Effector memory CD8-positive, alpha-beta T cell (primary cell): ENCODE measurements at places on chromosomes 7 and 10.

GRCh38 chr7:44749992-44750391 is 1.3 kb downstream of the ZMIZ2 start:
- no peak for DNase-seq

DNA sequence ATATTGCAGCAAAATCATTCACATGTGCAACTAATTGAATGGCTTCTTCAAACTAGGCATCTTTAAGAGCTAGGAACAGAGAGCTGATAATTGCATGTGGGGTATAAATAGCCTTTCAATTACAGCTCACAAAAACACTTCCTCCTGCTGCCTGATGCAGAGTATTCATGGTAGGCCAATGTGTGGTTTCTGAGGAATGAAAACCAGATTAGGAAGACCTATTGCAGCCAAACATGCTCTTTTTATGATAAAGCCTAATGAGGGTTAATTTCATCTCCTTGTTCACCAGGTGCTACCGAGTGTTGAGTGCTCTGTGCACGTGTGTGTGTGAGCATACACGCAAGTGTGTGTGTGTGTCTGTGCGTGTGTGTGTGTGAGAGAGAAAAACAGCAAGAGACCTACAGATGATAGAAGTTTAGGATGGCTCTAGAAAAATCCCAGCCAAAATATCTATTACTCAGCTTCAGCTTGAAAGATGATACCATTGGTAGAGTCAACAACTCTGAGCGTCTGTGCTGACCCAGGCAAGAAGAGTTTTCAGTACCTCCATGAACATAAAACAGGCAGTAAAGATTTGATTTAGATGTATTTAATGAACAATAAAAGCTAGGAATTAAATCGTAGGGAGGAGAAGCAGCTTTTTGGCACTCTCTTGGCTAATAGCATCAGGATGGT is 448.5 kb upstream of the ANKRD30A start:
- no peak for DNase-seq

GRCh38 chr10:46530249-46531186 is 25.9 kb downstream of the GPRIN2 start:
- DNase-seq = no peak

GRCh38 chr7:137000621-137001020 is 132.2 kb downstream of the CHRM2 start:
- DNase-seq = no peak

DNA sequence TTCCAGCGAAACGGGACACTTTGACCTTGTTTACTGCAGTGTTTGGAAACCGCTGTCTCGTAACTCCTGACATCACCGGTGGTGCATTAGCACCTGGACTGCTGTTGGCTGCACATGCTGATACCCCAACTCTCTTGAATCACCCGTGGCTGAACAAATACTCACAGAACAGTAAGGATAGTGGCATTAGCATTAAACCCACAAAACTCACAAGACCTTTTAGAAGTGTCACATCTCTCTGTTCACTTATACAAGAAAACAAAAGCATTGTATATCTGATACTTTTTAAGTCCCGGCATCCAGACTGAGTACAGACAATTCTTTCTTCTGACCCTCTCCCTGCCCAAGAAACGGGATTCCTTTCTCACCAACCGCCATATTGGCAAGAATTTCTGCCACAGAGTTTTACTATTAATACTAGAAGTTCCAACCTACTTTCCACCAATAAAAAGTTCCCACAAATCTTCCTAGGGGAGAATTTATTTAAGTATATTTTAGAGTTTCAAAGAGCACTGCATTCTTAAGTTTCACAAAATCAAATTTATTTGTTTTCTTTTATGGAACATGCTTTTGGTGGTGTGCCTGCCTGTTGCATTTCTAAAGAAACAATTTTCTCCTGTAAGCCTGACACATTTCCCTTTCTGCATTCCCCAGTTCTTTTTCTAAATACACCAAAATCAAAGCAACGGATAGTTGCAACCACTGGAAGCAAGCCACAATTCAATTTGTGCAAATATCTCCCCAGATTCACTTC is 208.4 kb upstream of the KLF14 start:
- DNase-seq = peak; percentile 61
